GM12878 (cell line): ENCODE measurements at places on chromosomes 11 and 22.

DNA sequence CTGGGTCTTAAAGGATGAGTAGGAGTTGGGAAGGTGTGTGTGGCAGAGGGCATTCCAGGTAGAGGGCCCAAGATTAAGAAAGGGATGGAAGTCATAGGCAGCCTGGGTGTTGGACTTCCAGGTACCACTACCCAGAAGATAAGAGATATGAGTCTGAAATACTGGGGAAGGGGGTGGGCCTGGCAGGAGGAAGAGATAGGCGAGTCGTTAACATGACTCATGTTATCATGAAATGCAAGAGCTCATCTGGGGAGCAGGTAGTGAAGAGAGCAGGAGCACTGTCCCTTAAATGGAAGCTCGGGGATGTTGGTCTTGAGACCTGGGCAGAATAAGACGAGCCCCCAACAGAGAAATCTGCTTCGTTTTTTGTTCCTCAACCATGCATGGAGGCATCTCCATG lies 10.2 kb downstream of the ZC3H7B start:
- DNase-seq = no peak

- DNase-seq = no peak
Observed at GRCh38 chr11:99803501-99803900, 782.8 kb downstream of the CNTN5 start.

- no peak for DNase-seq
Observed at GRCh38 chr11:4962816-4963215, 7.3 kb upstream of the OR51A2 start.

GRCh38 chr22:50731811-50732624 lies 6.0 kb upstream of the ACR start:
- no peak for DNase-seq

DNA sequence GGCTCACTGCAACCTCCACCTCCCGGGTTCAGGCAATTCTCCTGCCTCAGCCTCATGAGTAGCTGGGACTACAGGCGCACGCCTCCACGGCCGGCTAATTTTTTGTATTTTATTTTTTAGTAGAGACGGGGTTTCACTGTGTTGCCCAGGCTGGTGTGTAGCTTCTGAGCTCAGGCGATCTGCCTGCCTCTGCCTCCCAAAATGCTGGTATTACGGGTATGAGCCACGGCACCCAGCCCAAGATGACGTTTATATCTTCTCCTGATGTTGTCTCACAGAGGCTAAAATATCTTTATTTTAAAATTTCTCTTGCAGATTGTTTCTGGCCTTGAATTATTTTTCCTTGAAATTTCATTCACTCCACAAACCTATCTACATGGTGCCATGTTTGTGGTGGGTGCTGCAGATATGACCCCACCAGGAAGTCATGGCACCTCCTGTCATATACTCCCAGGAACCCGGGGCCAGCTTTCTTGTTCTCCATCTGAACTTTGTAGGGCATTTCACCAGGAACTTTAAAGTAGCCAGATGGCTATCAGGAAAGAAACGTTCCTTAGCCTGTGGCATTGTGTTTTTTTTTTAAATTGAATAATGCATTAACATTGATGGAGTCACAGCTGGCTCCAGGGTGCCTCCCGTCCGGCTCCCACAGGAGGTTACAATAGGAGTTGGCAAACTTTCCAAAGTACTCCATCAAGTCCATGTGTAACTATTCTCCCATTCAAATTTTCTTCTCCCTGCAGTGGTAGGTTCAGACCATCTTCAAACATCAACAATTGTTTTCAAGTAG lies 42.0 kb upstream of the LIPT2 start:
- no peak for DNase-seq

DNA sequence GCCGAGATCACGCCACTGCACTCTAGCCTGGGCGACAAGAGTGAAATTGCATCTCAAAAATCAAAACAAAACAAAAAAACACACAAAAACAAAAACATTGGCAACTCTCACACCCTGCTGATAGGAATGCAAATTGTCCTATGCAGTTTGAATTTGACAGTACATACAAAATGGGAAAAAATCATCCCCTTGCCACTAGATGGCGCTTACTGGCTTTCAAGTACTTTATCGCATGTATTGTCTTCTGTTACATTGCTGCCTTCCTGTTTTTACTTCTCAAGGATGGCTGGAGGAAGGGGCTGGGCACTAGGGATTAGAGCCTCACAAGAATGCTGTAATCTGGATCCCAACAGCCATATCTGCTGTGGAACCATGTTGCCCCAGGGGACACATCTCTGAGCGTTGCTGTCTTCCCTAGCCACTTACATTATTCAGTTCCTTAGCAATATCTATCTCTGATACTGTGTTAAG lies 59.4 kb upstream of the A4GALT start:
- peak; percentile 59 for DNase-seq

GRCh38 chr11:74464746-74465145 lies 2.6 kb downstream of the KCNE3 start:
- DNase-seq = no peak

- DNase-seq = no peak
Observed at GRCh38 chr11:1225386-1226225, 2.7 kb downstream of the MUC5B start.

GRCh38 chr11:132579136-132579535 lies 953.2 kb downstream of the OPCML start:
- no peak for DNase-seq

DNA sequence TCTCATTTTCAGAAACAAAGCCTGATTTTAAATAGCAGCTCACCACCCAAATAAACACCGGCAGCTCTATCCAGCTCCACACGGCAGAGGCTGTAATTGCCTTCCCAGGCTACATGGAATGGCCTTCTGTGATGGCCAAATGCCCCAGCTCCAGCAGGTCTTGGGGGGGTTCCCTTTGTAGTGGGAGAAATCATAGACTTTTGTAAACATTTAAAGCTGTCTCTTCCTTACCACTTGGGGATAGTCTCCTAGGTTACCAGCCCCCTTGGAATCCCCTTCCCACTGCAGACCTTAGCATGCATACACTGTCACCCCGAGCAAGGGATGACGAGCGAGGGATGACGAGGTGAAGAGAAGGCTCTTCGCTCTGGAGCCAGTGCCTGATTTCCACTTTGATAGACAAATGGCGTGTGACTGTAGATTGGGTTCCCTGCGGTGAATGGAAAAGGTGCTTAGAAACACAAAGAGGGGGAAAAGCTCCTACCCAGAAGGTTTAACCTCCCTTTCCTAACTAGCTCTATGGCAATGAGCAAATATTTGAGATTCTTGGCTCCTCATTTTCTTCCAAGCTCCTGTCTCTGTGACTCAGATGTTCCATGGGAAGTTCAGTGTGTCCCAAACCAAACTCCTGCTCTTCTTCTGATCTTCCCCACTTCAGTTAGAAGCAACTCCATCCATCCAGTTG lies 108.0 kb upstream of the CADM1 start:
- DNase-seq = no peak

DNA sequence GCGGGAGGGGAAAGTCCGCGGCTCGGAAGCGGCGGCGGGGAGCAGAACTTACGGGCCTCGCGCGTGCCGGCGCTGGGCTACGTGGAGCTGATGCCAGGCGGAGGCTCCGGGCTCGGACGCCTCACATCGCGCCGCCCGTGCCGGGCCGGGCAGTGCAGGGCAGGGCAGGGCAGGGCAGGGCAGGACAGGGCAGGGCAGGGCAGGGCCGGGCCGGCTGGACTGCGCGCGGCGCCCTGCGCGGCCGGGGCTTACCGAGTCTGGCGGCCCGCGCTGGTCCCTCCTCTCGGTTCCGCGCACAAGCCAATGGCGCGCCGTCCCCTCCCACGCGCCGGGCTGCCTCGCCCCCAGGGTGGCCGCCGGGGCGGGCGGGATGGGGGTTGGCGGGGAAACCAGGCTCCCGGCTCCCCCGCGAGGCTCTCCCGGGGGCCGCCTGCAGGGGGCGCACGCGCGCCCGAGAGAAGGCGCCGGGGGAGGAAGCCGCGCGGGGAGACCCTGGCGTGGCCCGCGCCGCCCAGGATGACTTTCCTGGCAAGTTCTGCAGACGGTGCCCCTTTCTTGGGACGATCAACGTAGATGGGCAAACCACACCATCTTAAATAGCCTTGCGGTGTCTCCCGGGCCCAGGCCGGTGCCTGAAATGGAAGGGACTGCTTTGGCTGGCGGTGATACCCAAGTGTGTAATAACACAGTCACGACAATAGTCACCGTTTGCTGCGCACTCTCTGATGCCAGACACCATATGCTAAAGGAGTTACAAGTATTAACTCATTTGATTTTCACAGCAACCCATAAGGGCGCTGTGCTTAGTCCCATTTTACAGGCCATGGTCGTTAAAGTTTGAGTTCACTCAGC lies at the start of gene TP53I11:
TSS of gene TP53I11 (minus strand) at position 259 of the 852 bp plus-strand sequence. CDS start 12,548 bp downstream, outside the sequence.
- no peak for DNase-seq

DNA sequence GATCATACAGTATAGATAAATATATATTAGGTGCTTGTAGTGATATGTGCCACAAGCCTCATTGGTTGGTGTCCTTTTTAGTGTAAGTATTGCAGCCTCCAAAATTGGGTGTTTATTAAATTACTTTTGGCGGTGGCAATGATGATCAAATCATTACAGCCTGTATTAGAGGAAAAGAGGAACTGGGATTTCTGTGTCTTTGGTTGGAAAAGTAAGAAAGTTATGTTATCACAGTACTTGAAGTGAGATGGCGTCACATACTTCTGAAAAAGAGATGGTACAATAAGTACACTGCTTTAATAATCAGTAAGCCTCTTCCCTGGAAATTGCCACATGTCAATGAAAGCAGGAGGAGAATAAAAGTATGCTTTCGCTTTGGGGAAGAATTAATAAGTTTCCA lies 523 bp upstream of the MPZL3 start:
- no peak for DNase-seq

DNA sequence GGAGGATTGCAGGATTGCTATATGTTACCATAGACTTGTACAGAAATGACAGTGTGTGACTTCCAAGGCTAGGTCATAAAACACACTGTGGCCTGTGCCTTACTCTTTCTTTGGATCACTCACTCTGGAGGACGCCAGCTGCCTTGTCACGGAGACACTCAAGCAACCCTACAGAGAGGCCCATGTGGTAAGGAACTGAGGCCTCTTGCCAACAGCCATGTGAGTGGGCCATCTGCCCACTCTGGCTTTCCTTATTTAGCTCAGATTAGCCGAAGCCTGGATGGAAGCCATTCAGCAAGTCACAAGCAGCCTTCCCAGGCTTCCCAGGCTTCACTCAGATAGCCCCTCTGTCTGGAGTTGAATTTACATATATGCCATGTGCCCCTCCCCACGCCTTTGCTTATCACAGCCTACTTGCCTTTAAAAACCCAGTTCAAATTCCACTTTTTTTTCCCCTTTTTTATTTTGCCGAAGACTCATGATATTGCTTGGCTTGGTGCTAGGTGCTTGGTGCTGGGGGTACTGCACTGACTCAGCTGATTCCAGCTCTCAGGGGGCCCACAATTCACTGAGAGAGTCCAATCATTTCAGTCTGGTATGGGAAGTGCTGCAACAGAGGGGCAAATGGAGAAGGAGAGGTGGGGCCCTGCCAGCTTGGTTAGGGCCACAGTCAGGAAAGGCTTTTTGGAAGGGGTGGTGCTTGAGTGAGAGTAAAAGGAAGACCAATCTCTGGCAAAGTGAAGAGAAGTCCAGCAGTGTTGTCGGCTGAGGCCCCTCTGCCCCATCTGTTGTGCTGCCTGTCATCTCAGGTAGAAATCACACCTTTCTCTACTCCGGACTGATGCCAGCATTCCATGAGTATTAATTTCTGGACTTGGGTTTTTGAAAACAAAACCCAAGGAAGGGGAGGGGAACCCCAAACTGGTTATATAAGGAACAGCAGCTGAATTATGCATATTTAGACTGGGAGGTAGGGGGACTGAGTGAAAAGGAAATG lies 14.5 kb upstream of the P4HA3 start:
- DNase-seq = no peak

- no peak for DNase-seq
Observed at GRCh38 chr11:95268391-95268790, 37.4 kb upstream of the SESN3 start.

DNA sequence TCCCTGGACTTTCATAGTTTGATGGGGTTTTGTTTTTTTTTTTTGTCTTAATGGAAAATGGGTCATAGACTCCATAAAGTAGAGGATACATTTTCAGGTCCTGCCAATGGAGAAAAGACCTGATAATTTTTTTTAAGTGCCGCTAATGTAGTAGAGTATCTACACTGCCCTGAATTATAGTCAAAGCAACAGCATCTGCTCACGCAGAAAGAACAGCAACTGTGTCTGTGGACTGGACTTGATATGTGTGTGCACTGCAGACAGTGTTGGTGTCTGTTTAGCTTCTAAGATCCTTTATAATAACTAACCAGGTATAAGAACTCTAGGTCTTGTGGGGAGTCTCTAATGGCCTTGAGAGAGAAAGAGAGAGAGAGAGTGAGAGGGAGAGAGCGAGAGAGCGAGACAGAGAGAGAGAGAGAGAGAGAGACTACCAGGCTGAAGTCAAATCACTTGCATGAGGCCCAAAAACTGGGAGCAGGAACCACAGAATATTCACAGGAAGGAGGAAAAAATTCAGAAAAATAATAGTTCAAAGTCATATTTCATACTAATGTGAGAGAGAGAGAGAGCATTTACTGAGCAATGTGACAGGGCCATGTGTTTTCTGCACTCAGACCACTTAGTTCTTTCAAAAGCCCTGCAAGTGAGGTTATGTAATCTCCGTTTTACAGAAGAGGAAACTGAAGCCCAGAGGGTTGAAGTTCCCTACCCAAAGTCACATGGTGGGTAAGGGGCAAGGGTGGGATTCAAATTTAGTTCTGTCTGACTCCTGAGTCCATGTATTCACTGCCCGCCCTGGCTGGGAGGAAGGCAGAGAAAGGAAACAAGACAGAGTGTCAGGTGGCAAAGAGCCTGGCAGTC lies 8.6 kb upstream of the MIAT start:
- no peak for DNase-seq

- DNase-seq = peak; percentile 26
Observed at GRCh38 chr11:93623179-93623578, 38.3 kb upstream of the CEP295 start.

GRCh38 chr11:19651653-19652052 lies 61.0 kb upstream of the NAV2 start:
- no peak for DNase-seq

- DNase-seq = no peak
Observed at GRCh38 chr22:23695141-23695540, 4.3 kb downstream of the RGL4 start.

GRCh38 chr11:134727636-134728035 lies 315.6 kb upstream of the B3GAT1 start:
- no peak for DNase-seq

- no peak for DNase-seq
Observed at GRCh38 chr11:83521647-83522596, 235.8 kb upstream of the CCDC90B start.
